Upper lobe of right lung (tissue), 1 donor: ENCODE measurements at places on chromosomes 2 and 18. TPM values are rescaled to one million over a fixed set of nuclear protein-coding genes. Genes with fewer than 3 reads are reported as not detected.

GRCh38 chr18:57429167-57430078 lies 5.8 kb upstream of the ONECUT2 start:
- DNase-seq = no peak
- no peaks in the 10 kb centered on the region for H3K36me3 ChIP-seq
- H3K4me3 ChIP-seq = no peak overlapping the region
- H3K27me3 ChIP-seq = peaks cover 97% of the 10 kb centered on the region

The DPYSL5 gene
- total RNA-seq = not detected

The SULT6B1 gene
- not detected for total RNA-seq

DNA sequence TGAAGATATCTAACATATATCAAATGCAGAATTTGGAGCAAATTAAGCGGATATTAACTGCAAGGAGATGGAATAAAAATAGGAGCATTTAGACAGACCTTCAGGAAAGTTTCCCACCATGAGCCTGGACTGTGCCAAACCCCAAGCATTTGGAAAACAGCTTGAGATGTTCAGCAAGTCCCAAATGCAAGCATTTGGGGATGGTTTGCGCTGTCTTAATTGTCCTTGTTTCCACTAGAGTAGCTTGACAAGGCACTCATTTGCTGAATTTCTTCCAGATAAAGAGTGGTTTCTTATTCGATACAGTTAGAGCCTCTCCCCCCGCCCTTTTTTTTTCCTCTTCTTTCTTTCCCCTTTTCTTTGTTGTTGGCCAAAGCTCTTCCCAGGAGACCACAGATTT lies 77.1 kb upstream of the CDC42EP3 start:
- no peaks in the 10 kb centered on the region for H3K4me1 ChIP-seq
- H3K4me3 ChIP-seq = no peak overlapping the region
- H3K36me3 ChIP-seq = no peaks in the 10 kb centered on the region
- H3K27me3 ChIP-seq = no peaks in the 10 kb centered on the region

GRCh38 chr18:12086677-12087470 lies 6.8 kb upstream of the ANKRD62 start:
- no peak overlapping the region for H3K4me3 ChIP-seq
- H3K27me3 ChIP-seq = no peaks in the 10 kb centered on the region
- no peak overlapping the region for H3K27ac ChIP-seq
- no peaks in the 10 kb centered on the region for H3K4me1 ChIP-seq
- no peak for DNase-seq
- no peaks in the 10 kb centered on the region for H3K36me3 ChIP-seq

GRCh38 chr2:74702001-74702715 lies 48.1 kb downstream of the SEMA4F start:
- no peaks in the 10 kb centered on the region for H3K36me3 ChIP-seq
- H3K4me1 ChIP-seq = peaks cover 6% of the 10 kb centered on the region

DNA sequence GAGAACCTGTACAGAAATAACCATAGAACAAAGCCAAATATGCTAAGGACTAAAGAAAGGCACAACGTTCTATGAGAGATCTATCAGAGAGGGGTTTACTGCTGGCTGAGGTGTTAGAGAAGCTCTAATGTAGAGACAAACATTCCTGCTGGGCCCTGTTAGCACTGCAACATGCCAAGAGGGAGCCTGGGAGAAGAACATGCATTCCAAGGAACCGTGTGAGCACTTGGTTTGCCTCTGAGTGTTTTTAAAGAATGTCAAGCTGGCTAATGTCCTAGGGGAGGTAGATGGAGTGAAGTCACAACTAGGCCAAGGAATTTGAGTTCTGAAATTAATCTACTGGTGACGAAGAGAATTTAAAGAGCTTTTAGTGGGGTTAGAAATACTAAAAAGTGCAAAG lies 384.3 kb upstream of the LYPD1 start:
- DNase-seq = no peak
- H3K36me3 ChIP-seq = no peaks in the 10 kb centered on the region
- no peaks in the 10 kb centered on the region for H3K4me1 ChIP-seq
- H3K27me3 ChIP-seq = no peaks in the 10 kb centered on the region
- H3K27ac ChIP-seq = peak overlapping the region; percentile 33

GRCh38 chr2:65507102-65508069 lies 75.0 kb upstream of the SPRED2 start:
- no peak for DNase-seq
- no peak overlapping the region for H3K4me3 ChIP-seq
- H3K4me1 ChIP-seq = no peaks in the 10 kb centered on the region
- H3K27me3 ChIP-seq = no peaks in the 10 kb centered on the region
- no peak overlapping the region for H3K27ac ChIP-seq
- H3K36me3 ChIP-seq = no peaks in the 10 kb centered on the region

GRCh38 chr18:3688690-3689089 lies 238.7 kb downstream of the TGIF1 start:
- H3K36me3 ChIP-seq = no peaks in the 10 kb centered on the region
- H3K27ac ChIP-seq = no peak overlapping the region
- H3K4me3 ChIP-seq = no peak overlapping the region
- H3K27me3 ChIP-seq = no peaks in the 10 kb centered on the region
- no peaks in the 10 kb centered on the region for H3K4me1 ChIP-seq
- DNase-seq = no peak

DNA sequence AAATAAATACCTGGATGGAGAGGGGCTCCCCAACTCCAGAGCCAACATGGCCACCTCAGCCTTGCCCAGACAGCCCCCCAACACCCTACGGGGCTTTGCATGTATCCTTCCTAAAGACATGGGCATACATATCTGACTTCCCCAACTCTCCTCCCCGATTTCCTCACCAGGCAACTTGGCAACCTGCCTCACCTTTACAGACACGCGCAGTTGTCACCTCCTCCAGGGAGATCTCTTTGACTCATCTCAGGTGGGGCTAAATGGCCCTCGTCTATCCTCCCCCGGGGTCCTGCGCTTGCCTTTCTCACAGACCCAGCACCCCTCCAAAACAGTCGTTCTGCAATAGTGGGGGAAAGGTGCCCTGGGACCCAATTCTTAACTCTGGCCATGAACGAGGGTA lies 10.6 kb upstream of the BIN1 start:
- H3K36me3 ChIP-seq = no peaks in the 10 kb centered on the region
- no peaks in the 10 kb centered on the region for H3K27me3 ChIP-seq
- no peak overlapping the region for H3K4me3 ChIP-seq
- no peak for DNase-seq
- no peak overlapping the region for H3K27ac ChIP-seq
- H3K4me1 ChIP-seq = no peaks in the 10 kb centered on the region

The PROM2 gene
- 6.0 TPM for total RNA-seq

GRCh38 chr2:39416140-39416539 lies 20.9 kb downstream of the MAP4K3 start:
- H3K27ac ChIP-seq = no peak overlapping the region
- H3K27me3 ChIP-seq = no peaks in the 10 kb centered on the region
- no peak overlapping the region for H3K4me3 ChIP-seq
- DNase-seq = no peak

The ITGA4 gene
- 18.4 TPM for total RNA-seq

- no peaks in the 10 kb centered on the region for H3K4me1 ChIP-seq
- no peak overlapping the region for H3K27ac ChIP-seq
- no peak overlapping the region for H3K4me3 ChIP-seq
- no peaks in the 10 kb centered on the region for H3K27me3 ChIP-seq
- no peaks in the 10 kb centered on the region for H3K36me3 ChIP-seq
Measured at GRCh38 chr2:52668724-52669123, 1098.9 kb upstream of the CHAC2 start.

GRCh38 chr2:60486067-60486466 lies 67.4 kb downstream of the BCL11A start:
- no peak overlapping the region for H3K27ac ChIP-seq
- H3K36me3 ChIP-seq = no peaks in the 10 kb centered on the region
- DNase-seq = no peak
- no peaks in the 10 kb centered on the region for H3K27me3 ChIP-seq
- H3K4me1 ChIP-seq = peaks cover 4% of the 10 kb centered on the region

DNA sequence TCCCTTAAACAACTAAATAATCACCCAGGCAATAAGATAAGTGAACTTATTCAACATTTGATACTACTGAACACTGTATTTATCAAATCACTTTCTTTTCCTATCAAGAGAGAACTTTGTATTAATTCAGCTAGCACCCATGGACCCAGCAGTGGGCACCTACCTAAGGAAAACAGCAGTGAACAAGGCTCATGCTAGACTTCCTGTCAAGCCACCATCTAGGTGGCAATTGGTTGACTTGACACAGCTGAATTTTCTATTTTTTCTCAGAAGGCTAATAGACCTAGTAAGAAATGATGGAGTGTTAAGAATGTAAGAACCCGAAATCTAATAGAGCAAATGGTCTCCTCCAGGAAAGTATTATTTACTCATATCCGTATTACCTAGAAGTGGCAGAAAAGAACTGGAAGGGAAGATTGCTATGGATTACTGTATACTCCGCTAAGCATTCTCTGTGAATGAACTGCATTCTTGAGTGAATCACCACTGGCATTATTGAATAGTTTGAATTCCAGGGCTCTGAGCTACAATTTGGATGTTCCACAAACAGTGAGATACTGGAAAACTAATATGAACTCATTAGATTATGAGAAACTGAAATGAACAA lies 988.2 kb upstream of the CDH2 start:
- no peaks in the 10 kb centered on the region for H3K27me3 ChIP-seq
- H3K36me3 ChIP-seq = no peaks in the 10 kb centered on the region
- H3K4me3 ChIP-seq = no peak overlapping the region

The PAX8 gene
- 1.6 TPM for total RNA-seq

The ANKRD36B gene
- 17.4 TPM for total RNA-seq

DNA sequence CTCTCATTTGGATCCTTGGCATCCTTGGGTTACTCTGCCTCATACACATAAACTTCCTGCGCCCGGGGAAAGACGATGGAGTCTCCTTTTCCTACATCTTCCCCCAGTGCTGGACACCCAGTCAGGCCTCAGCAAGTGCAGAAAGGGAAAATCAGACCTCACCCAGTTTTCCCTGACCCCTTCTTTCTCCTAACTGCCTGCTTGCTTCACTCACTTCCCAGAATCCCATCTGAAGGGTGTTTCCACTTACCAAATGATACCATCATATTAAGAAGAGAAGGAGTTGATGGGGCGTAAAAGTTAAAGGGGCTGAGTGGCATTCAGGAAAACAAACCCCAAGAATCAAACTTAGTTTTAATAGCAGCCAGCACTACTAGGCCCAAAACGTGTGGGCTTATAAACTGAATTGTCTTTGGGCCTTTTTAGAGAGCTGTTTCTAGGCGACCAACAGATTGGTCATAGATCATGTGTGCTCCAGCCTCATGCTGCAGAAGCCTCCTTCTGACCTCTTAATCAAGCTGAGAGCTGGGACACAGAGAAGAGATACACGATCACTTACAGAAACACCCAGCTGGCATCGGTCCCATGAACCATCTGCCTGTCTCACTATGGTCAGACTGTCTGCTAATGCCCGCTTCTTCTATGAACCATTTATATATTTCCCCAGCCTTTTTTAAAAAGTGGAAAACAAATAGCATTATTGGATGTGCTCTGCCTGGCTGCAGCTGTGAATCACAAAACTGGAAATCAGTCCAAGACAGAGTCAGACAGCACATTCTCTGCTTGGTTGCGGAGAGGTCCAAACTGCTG lies 165.7 kb upstream of the SLC14A2 start:
- H3K4me3 ChIP-seq = no peak overlapping the region
- H3K36me3 ChIP-seq = no peaks in the 10 kb centered on the region
- peaks cover 15% of the 10 kb centered on the region for H3K4me1 ChIP-seq
- no peak for DNase-seq
- peak overlapping the region; percentile 84 for H3K27ac ChIP-seq
- no peaks in the 10 kb centered on the region for H3K27me3 ChIP-seq

- H3K36me3 ChIP-seq = no peaks in the 10 kb centered on the region
- peaks cover 8% of the 10 kb centered on the region for H3K4me1 ChIP-seq
- DNase-seq = no peak
- H3K27ac ChIP-seq = no peak overlapping the region
- H3K27me3 ChIP-seq = no peaks in the 10 kb centered on the region
Measured at GRCh38 chr2:144944546-144945220, 424.8 kb upstream of the ZEB2 start.

- H3K27ac ChIP-seq = no peak overlapping the region
- no peaks in the 10 kb centered on the region for H3K27me3 ChIP-seq
- H3K4me3 ChIP-seq = no peak overlapping the region
- H3K4me1 ChIP-seq = no peaks in the 10 kb centered on the region
Measured at GRCh38 chr18:13302457-13303225, 84.1 kb downstream of the LDLRAD4 start.

The SKA1 gene
- total RNA-seq = 0.52 TPM

GRCh38 chr2:80126596-80127189 lies 177.9 kb downstream of the LRRTM1 start:
- H3K27ac ChIP-seq = no peak overlapping the region
- H3K4me1 ChIP-seq = no peaks in the 10 kb centered on the region
- no peak overlapping the region for H3K4me3 ChIP-seq

The TMEM200C gene
- 0.41 TPM for total RNA-seq

- H3K27me3 ChIP-seq = no peaks in the 10 kb centered on the region
- no peak for DNase-seq
- H3K27ac ChIP-seq = no peak overlapping the region
- no peaks in the 10 kb centered on the region for H3K36me3 ChIP-seq
- H3K4me1 ChIP-seq = no peaks in the 10 kb centered on the region
Measured at GRCh38 chr18:24923138-24923537, 428.8 kb downstream of the ZNF521 start.

DNA sequence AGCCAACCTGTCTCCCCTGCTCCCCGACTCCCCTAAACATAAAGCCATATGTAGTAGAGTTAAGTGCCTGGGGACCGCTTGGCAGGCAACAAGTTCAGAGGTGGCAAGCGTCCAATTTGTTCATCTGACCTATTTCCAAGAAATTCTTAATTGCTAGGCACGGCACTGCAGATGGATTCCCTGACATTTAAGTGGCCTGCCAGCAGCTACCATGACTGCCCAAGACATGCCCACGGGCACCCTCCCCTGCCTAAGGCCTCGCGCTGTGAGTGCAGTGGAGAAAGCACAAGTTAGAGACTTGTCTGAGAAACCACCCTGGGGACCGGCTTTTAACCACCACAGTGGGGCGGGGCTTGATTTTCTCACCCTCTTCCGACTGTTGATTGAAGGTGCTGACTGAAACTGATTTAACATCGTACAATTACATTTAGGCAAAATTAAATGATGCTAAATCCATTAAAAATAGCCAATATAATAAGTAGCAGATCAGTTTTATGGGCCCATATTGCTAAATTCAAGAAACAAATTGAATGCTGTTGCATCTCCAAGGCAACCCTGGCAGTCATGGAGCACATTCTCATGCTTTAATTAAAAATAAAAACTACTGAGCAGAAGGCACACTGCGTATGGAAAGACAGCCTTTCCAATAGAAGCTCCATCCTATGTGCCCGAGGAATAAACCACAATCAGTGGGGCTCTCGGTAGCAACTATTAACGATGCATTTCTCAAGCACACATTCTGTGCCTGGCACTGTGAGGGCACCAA lies 163.6 kb upstream of the ACAA2 start:
- no peak overlapping the region for H3K27ac ChIP-seq
- H3K4me1 ChIP-seq = no peaks in the 10 kb centered on the region
- no peak overlapping the region for H3K4me3 ChIP-seq
- no peaks in the 10 kb centered on the region for H3K27me3 ChIP-seq

The NT5DC4 gene
- not detected for total RNA-seq

GRCh38 chr2:81481242-81481993 lies 1176.9 kb upstream of the LRRTM1 start:
- no peak overlapping the region for H3K27ac ChIP-seq
- H3K4me1 ChIP-seq = no peaks in the 10 kb centered on the region
- no peaks in the 10 kb centered on the region for H3K36me3 ChIP-seq
- H3K27me3 ChIP-seq = no peaks in the 10 kb centered on the region

GRCh38 chr2:117856415-117857210 lies 42.1 kb downstream of the DDX18 start:
- H3K27me3 ChIP-seq = peaks cover 33% of the 10 kb centered on the region
- H3K36me3 ChIP-seq = no peaks in the 10 kb centered on the region
- H3K4me1 ChIP-seq = no peaks in the 10 kb centered on the region
- DNase-seq = no peak
- no peak overlapping the region for H3K27ac ChIP-seq
